ENCODE measurements at places on chromosomes 6 and 20.

DNA sequence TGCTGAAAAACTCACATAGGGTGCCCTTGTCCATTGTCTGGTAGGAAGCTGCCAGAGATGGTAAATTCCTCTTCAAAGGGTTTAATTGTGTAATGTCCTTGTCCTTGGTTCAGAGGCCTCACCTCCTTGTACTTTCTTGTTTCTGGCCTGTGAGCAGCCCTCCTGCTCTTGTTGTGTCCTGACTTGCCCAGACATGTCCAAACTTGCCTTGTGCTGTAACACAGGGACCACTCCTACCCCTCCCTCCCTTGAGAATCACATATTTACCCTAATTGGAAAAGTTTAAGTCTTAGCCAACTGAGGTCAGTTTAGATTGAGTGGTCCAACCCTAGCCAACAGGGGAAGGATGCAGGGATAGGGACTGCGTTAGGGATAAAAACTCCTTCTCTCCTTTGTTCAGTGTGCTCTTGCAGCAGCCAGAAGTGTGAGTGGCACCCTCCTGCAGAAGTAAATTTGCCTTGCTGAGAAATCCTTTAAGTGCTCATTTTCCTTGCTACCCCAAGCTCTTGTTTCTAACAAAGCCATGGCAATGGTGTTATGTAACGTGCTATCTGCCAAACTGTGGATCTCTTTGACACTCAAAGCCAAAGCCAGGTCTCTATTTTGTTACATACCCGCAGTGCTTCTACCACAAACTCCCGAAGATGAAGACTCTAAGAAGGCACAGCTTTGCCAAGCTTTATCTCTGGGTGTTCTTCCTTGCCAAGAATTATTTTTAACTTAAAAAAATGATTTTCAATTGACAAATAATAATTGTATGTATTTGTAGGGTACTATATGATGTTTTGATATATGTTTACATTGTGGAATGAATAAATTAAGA lies 414.5 kb downstream of the ESR1 start:
- no peak for DNase-seq

GRCh38 chr6:3287976-3288707 lies 29.4 kb downstream of the PSMG4 start:
- no peak for DNase-seq

- DNase-seq, result no peak
These were observed 58.1 kb upstream of the PLEKHG1 start for GRCh38 chr6:150541576-150541975.

GRCh38 chr6:133921249-133921859 lies 31.7 kb upstream of the TBPL1 start:
- peak; percentile 63 for DNase-seq

- no peak for DNase-seq
These were observed 25.2 kb upstream of the RNF24 start for GRCh38 chr20:4040283-4041179.

GRCh38 chr20:14259689-14260088 lies 77.7 kb downstream of the FLRT3 start:
- no peak for DNase-seq

DNA sequence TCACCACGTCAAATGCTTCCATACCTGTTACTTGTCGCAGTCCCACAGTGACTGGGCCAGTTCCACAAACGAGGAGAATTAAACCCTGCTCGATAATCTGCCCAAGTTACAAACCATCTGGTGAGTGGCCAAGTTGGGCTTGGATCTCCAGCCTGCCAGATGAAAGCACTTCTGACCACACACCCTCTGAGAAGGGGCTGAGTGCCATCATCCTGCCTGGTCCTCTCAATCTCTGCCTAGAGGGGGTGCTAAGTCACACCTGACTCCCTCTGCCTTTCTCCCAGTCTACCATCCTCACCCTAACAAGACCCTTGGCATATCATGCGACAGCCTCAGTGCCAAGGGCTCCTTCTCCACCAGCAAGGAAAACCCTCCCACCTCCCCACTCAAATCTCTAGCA lies 15.8 kb downstream of the RRP36 start:
- no peak for DNase-seq

DNA sequence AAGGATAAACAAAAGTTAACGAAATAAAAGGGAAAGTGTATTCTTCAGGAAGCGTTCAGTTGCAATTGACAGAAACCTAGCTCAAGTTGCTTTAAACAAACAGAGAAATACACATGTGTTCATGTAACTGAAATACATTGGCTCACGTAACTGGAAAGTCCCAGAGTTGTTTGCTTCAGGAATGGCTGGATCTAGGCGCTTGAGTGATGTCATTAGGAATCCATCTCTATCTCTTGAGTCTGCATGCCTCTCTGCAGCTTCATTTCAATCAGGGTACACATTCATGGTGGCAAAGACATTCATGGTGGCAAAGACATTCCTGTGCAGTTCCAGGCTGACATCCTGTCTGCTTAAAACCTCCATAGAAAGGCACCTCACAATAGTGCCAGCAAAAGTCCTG lies 45.4 kb upstream of the EYA2 start:
- no peak for DNase-seq

- DNase-seq, result no peak
These were observed 50.8 kb upstream of the SMLR1 start for GRCh38 chr6:130776287-130776925.

DNA sequence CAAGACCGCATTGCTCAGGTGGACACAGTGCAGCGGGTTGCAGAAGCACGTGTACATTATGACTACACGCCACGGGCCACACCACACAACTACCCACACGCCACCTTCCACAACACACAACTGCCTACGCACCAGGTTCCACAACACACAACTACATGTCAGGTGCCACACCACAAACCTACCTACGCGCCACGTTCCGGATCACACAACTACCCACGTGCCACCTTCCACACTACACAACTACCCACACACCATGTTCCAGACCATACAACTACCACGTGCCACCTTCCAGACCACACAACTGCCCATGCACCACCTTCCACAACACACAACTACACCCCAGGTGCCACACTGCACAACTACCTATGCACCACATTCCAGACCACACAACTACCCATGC lies 20.5 kb downstream of the THBS2 start:
- no peak for DNase-seq

- DNase-seq, result no peak
These were observed 118.8 kb downstream of the COL19A1 start for GRCh38 chr6:69985180-69985579.

- DNase-seq, result no peak
These were observed 75.1 kb downstream of the IRAK1BP1 start for GRCh38 chr6:78942446-78942845.

DNA sequence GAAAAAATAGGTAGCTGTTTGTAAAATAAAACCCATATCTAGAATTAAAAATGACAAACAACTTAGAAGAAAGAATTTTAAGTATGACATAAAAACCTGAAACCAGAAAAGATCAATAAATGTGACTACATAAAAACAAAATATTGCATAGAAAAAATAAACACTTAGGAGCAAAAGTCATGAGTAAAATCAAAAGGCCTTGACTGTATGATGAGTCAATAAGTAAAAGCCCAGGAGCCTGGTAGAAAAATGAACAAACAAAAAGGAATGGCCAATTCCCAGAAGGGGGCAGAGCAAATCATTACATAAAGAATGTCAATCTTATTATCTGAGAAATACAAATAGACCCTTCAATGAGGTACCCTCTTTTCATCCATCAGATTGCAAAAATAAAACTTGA lies 20.7 kb upstream of the ENPP1 start:
- DNase-seq, result no peak

GRCh38 chr20:44426879-44427790 lies 48.5 kb upstream of the TTPAL start:
- no peak for DNase-seq

- DNase-seq, result no peak
These were observed 47.6 kb upstream of the SMLR1 start for GRCh38 chr6:130779658-130780033.

DNA sequence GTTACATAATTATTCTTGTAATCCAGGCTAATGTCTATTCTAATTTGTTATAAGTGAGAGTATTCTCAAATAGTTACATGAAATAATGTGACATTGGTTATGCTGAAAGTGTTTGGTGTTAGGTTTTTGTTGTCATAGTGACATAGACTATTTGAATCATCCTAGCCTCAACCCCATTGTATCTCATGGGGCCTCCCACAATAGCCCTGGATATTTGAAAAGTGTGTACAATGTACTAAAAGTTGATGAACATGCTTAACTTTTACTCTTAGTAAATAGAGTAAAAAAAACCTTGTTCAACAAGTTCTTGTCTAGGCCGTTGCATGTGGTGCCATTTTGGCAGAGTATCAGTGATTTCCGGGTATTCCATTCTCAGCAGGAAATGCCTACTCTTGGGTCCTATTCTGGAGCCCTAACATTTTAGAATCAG lies 83.0 kb downstream of the RTN4IP1 start:
- DNase-seq, result no peak

DNA sequence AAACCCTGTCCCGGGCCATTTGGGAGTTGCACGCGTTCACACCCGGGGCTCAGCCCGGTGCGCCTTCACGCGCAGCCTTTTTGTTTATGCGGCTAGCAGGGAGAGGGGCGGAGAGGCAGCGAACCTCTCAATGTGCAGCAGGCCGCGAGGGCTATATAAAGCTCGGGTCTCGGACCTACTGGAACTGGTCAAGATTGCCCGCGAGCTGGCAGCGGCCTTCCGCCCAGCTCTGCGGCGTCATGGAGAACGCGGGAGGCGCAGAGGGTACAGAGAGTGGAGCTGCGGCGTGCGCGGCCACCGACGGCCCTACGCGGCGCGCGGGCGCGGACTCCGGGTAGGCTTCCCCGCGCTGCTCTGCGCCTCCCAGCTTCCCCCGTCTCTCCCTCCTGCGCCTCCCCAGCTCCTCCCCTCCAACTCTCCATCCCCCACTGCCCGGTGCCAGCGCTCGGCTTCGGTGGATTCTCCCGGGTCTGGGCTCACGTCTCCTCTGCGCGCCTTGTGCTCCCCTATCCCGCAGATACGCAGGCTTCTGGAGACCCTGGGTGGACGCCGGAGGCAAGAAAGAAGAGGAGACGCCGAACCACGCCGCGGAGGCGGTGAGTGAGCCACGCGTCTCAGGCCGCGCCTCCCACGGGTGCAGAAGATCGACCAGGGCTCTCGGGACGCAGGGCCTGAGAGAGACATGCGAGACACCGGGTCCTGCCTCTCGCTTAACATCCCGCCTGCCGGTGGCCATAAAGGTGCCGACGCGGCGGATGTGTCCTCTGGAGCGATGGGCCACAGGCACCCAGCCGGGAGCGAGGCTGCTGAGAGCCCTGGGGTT lies at the start of gene RIPPLY2:
Gene RIPPLY2, plus strand, starts transcription at position 183 of the 823 bp plus-strand sequence. Its CDS starts 57 bp downstream, at position 240.
- DNase-seq, result no peak

- DNase-seq, result no peak
These were observed 59.9 kb downstream of the REV3L start for GRCh38 chr6:111423055-111423633.

DNA sequence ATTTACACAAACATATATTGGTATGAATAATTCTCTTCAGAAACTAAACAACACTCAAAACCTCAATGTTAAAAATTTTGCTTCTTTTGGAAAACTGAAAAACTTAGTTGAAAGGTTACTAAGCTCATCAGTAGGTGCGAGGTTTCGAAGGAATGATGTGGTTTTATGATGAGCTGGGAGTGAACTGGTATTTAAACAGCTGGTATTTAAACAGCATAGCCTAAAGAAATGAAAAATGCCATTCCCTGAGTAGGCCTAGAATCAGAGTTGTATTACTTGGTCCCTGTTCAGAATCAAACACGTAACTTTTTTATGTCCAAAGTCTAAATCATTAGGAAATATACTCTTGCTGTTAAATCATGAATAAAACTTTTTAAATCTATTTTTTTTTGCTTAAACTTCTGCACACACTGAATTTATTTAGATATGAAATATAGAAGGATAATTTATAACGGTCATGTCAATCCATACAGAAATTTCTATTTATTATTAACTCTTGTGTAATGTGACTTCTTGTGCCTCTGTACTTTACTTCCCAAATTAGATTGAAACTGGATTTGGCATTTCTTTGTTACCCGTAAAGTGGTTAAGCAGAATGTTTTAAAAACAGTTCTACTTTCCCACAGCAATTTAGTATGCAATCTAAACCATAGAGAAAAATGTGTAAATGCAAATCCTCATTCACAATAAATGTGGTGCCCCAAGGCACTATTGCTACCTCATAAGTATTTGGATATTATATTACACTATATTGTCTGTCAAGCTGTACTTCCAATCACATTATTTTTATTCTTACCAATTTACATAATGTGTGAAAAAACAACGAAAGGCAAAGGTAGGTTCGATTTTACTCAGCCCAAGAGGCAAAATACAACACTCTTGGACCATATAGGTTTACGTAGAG lies 124.1 kb downstream of the HS3ST5 start:
- DNase-seq, result no peak

GRCh38 chr6:5325173-5325572 lies 63.9 kb downstream of the FARS2 start:
- DNase-seq, result no peak

DNA sequence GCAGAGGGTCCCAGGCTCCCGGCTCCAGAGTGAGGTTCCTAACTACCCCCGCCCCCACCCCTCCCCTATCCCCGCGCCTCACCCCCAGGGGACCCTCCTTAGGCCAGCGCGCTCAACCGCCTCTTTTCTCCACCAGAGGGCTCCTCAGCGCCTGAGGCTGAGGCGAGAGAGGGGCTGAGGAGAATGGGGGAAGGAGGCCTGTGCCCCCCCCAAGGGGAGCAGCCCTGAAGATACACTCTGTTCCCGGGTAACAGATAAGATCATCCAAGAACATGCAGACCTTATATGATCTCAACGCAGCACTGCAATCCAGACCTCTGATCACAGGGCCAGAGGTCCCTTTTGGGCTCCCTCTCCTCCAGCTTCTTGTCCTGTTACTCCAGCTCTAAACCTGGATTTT lies 43.3 kb upstream of the MRPS10 start:
- DNase-seq, result peak; percentile 48

- no peak for DNase-seq
These were observed 94.6 kb upstream of the MAN1A1 start for GRCh38 chr6:119443993-119444641.

DNA sequence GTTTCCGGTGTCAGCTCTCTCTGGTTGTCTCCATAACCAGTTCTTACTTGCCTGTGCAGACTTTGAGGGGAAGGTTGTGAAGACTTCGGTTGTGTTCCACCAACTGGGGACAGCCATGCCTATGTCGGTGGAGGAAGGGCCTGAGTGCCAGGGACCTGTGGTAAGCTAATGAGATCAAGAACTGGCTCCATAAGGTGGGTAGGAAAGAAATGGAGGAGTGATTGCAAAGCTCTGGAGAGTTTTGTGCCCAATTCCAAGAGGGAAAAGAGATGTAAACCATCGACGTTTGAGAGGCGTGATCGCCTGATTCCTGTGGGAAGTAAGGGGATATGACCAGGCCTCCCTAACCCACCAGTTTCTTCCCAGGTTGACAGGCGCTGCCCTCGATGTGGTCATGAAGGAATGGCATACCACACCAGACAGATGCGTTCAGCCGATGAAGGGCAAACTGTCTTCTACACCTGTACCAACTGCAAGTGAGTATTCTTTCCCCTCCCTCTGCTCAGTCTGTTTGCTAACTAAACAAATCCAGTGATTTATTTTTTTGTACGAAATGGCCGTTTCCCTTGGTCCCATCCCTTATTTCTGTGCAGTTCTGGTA lies 893 bp downstream of the POLR1H start:
- no peak for DNase-seq

GRCh38 chr6:133286765-133287164 lies 45.6 kb downstream of the EYA4 start:
- no peak for DNase-seq

- no peak for DNase-seq
These were observed 56.4 kb downstream of the NRN1 start for GRCh38 chr6:5950361-5950785.

GRCh38 chr20:4632876-4633275 lies 88.8 kb upstream of the PRND start:
- no peak for DNase-seq
